Stimulated activated CD8-positive, alpha-beta memory T cell treated with anti-CD3 and anti-CD28 coated beads, Interleukin-4, amount 100 ng/mL, for 48 hours (primary cell): ENCODE measurements at places on chromosomes 3 and 15.
A peak's percentile ranks its signal among the peaks of the same experiment; 100 is the strongest.

DNA sequence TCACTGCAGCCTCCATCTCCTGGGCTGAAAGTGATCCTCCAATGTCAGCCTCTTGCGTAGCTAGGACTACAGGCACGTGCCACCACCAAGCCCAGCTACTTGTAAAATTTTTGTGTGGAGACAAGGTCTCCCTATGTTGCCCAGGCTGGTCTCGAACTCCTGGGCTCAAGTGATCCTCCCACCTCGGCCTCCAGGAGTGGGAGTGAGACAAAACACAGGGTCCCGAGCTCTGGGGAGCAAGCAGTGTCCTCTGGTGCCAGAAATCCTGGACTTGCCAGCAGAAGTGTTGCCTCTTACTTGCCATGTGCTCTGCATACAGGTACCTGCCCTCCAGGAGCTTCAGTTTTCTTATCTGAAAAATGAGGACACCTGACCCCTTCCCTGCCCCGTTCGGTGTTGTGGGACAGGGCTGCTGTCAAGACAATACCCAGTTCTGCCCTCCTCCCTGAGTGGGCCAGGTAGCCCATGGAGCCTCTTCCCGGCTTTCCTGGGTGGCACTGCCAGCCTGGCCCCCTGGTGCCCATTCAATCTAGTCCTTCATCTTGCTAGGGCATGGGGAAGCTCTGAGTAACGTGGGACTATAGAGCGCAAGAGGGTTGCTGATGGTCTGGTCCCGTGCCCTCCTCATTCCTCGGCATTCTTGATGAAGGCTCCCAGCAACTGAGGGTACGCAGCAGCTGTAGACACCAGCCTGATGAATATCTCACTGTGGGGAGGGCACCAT, 164.6 kb downstream of the GOLGA6L4 start:
- DNase-seq, result no peak

DNA sequence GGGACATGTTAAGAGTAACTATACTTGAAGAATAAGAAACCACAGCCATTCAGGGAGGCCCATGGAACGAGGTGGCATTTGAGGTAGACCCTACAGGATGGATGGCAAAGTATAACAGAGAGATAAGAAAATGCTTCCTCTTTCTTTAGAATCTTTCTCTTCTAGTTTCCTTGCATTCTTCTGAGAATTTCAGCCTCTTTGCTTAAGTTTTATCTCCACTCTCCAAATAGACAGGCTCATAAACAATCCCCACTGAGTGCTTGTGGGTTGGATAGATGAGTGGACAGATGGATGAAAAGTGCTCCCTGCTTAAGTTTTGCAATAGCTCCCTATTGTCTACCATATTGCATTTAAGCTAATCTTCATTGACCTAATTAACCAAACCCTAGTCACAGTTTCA, 103.7 kb downstream of the MEX3B start:
- DNase-seq, result no peak

DNA sequence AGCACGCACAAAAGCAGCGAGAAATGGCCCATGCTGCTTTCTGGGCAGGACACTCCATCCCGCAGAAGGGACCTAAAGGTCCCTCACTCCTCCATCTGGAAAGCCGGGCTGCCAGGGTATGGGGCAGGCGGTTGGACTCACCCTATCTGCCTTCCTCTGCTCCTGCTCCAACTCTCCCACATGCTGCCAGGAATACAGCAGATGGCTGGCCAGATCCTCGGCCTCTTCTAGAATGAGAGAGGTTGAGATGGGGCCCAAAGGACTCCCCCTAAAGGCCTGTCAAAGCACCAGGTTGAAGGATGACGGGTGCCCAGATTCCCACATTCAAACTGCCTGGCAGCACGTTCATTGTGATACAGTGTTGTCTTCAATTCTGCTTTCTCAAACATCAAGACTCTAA, 85.1 kb upstream of the C2CD4B start:
- DNase-seq, result no peak

DNA sequence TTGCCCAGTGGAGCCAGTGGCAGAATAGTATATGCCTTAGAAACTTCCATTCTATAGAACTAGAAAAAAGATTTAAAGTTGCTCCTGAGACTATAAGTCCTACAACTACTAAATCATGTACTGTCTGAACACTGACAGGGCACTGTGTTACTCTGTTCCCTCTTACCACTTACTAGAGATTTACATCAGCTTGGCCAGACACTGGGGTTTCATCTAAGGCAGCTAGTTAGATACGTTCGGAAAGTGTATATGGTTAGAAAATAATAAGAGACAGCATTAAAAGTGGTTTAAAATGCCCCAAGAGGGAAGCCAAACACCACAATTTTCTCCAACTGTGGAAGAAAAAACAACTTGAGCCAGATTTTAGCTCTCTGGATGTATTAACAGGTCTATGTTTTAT, 97.1 kb downstream of the FBN1 start:
- no peak for DNase-seq

GRCh38 chr3:43268636-43269035, 17.7 kb upstream of the SNRK start:
- no peak for DNase-seq

DNA sequence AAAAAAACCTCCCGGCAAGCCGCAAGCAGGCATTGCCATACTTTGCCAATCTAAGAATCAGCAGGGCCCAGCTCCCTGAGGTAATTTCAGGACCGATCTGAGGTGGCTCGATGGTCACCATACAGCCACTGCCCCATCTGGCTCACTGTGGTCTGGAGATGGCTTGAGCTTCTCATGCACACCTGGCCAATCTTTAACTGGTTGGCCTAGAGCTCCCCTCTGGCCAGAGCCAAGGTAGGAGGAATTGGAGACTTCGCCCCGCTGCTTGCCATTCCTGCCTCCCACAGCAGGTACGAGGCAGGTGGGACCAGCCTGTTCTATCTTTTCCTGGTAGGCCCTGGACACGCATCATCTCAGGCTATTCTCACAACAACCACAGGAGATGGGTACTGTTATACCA, 10.1 kb downstream of the CYP1A2 start:
- no peak for DNase-seq

GRCh38 chr3:43236008-43236407, 50.3 kb upstream of the SNRK start:
- no peak for DNase-seq

DNA sequence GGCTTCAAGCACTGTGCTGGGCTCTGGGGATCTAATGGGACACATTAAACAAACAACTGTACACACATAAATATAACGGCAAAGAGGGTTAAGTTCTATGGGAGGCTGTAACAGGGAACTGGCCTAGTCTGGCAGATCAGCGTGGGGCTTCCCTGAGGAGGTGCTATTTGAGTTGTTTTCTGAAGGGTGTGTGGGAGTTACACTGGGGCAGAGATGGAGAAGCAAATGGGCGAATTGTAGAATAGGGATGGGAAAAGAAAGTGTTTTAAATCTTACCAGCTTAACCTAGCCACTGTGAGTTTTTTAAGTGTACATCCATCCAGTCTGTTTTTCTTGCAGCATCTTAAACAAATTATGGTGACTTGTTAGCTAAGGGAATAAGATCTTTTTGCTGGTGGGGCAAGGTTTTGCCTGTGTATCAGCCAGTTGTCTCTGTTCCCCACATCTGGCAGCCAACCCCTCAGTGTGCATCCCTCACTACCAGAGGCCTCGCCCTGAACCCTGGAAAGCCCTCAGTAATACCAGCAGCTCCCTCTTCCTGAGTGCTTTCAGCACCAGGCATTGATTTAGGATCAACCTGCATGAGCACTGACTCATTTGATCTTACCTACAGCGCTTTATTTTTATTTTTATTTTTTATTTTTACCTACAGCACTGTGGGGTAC, 10.9 kb upstream of the IL16 start:
- no peak for DNase-seq

GRCh38 chr3:73021301-73021835, 24.8 kb downstream of the PPP4R2 start:
- DNase-seq, result no peak

DNA sequence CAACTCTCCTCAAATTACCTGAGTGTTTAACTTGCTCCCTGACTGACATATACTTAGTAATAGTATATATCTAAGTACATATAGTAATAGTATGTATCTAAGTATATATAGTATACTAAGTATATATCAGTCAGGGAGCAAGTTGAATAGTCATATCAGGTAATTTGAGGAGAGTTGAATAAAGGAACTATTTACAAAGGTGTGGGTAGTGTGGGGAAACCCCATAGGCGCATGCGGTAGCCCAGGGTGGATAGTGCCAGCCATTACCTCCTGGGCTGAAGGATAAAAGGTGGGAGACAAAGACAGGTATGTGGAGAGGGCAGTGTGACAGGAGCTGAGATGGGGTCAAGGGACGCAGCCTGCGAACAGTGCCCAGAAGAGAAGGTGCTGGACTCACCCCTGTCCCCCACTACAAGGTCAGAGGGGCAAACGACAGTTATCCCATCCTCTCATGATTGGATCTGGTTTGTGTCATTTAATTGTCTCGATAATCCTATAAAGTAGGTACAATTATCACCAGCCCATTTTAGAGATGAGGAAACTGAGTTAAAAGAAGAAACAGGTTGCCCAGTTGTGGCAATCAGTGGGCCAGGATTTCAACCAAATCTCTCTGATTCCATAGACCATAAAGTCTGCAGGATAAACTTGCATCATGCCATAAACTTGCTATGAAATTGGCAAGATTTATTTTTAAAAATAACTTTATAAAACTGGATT, 34.1 kb upstream of the TPM1 start:
- DNase-seq, result no peak

DNA sequence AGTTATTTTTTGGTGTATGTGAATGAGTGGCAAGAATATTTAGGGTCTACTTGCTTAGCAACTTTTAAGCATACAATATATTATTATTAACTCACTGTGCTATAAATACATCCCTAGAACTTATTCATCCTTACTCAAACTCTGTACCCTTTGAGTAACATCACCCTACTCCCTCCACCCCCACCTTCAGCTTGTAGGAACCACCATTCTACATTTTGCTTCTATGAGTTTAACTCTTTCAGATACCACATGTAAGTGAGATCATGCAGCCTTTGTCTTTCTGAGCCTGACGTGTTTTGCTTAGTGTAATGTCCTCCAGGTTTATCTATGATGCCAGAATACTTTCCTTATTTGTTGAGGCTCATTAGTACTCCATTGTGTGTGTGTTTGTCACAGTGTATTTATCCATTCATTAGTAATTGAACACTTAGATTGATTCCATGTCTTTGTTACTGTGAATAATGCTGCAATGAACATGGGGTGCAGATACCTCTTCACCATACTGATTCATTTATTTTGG, 526.9 kb downstream of the PYDC2 start:
- DNase-seq, result no peak

DNA sequence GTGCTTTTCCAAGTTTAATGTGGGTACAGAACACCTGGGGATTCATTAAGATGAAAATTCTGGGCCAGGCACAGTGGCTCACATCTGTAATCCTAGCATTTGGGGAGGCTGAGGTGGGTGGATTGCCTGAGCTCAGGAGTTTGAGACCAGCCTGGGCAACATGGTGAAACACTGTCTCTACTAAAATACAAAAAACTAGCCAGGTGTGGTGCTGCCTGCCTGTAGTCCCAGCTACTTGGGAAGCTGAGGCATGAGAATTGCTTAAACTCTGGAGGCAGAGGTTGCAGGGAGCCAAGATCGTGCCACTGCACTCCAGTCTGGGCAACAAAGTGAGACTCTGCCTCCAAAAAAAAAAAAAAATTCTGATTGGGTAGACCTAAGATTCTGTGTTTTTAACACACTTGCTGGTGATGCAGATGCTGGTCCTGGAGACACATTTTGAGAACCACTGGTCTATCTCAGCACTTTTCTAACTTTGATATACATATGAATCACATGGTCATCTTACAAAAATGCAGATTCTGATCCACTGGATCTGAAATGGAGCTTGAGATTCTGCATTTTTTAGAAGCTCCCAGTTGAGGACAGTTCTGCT, 223.8 kb upstream of the SATB1 start:
- DNase-seq, result peak; percentile 39

DNA sequence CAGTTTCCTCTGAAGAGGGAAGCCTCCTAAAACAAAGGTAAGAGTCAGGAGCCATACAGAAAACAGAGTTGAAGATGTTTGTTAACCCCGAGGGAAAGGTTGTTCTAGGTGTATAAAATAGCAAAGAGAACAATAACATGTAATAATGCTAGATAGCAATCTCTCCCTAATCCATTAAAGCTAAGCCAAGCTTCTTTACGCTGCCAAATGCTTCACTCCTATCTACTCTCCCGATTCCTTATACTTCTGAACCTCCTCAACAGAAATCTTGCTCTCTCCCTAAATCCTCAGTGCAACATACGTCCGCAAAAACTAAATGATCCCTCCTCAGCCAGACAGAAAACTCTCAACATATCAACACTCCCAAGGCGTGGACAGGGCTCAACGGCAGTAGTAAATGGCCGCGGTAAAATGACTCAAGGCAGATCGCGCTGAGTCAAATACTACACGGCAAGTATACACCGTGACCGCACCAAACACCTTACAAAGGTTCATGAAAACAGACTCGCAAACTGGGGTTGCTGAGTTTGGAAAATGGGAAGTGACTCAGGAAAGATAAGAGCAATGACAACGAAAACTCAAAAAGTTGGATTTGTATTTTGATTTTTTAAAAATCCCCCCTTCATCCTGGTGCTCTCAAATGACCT, 682 bp downstream of the CLDND1 start:
- DNase-seq, result peak; percentile 70

- DNase-seq, result no peak
These were observed 495.5 kb downstream of the TAFA4 start for GRCh38 chr3:68436619-68437401.

- DNase-seq, result no peak
These were observed 252.2 kb downstream of the SHQ1 start for GRCh38 chr3:72595927-72596610.

DNA sequence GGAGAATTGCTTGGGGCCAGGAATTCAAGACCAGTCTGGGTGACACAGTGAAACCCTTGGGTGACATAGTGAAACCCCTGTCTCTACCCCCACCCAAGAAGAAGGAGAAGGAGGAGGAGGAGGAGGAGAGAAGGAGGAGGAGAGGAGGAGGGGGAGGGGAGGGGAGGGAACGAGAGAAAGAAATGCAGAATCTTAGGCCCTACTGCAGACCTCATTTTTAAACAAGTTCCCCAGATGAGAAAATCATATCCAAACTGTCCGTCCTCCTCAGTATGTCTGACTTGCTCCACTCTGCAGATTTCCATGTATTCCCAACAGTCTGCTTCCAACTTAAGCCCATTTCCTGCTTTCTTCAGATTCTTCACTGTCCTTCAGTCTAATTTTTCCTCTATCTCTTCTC, 63.9 kb upstream of the NUDT16 start:
- no peak for DNase-seq

DNA sequence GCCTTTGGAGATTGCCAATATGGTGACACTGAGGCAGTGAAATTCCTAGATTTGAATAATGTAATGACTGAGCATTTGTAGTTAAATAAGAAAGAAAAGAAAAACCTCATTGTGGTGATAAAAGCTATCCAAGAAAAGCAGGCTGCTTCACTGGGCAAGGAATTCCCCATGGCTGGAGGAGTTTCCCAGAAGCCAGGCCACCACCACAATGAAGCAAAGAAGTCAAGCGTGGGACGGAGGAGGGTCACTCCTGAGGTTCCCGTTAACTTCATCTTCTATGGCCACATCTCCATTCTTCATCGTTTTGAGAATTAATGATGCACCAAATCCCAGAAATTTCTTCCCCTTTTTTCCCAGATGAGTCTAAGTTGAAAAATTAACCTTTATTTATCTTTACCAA, 185.8 kb upstream of the BCL6 start:
- no peak for DNase-seq

- DNase-seq, result peak; percentile 60
These were observed 129.8 kb downstream of the SATB1 start for GRCh38 chr3:18295171-18295920.
